ENCODE measurements at places on chromosomes 13 and 19. TPM values are rescaled to one million over a fixed set of nuclear protein-coding genes. Genes with fewer than 3 reads are reported as not detected.
A peak's percentile ranks its signal among the peaks of the same experiment; 100 is the strongest.

- no peak for DNase-seq
Measured at GRCh38 chr13:20942938-20943559, 40.5 kb upstream of the XPO4 start.

DNA sequence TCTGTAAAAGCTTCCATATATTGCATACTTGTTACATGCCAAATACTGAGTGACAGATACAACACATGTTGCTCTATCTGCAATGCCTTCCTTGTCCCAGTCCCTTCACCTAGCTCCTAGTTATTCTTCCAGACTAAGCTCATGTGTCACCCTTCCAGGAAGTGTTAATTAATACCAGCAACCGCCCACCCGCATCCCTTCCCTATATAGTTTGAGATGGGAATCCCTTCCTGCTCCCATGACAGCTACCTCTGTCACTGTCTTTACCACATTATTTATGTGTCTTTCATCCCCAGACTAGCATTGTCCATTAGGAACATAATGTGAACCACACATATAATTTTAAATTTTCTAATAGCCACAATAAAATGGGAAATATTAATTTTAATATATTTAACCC lies 49.5 kb upstream of the FRY start:
- DNase-seq: no peak

FAM216B gene
- not detected for total RNA-seq

SIAH3 gene
- total RNA-seq: 0.51 TPM

DNA sequence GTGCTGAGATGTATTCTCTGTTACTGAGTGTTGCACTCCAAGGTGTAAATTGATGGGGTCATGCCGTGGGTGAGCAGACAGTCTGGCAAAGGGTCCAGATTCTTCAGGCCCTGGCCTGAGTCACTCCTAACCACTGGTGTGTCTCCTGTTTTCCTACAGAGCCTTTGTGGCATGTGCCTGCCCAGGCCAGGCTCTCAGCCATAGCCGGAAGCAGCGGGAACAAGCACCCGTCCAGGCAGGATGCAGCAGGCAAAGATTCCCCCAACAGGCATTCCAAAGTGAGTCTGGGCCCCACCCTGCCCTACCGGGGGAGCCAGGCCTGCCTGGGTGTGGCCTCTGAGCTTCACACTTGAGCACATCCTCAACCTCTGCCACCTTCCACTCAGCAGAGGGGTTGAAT lies 61.9 kb downstream of the DPF1 start:
- no peak for DNase-seq

FCGBP gene
- 2.5 TPM for total RNA-seq

- no peak for DNase-seq
Measured at GRCh38 chr13:112809332-112810315, 119.8 kb downstream of the ATP11A start.

DNA sequence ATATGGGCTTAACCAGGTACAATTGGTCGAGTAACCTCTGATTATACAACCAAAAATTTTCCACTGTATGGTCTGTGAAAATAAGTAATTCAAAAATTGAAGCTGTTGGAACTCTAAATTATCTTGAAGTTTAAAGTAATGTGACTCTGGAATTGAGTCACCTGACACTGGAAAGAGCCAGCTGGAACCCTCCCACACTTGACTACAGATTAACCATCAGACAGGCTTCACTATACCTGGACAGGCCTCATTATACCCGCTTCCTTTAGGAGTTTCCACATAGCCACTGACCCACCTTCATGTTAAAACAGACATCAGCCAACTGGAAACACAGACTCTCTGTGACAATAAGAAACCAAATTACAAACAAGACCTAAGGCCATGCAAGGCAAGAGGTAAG lies 1.3 kb downstream of the ZNF433 start:
- no peak for DNase-seq

DNA sequence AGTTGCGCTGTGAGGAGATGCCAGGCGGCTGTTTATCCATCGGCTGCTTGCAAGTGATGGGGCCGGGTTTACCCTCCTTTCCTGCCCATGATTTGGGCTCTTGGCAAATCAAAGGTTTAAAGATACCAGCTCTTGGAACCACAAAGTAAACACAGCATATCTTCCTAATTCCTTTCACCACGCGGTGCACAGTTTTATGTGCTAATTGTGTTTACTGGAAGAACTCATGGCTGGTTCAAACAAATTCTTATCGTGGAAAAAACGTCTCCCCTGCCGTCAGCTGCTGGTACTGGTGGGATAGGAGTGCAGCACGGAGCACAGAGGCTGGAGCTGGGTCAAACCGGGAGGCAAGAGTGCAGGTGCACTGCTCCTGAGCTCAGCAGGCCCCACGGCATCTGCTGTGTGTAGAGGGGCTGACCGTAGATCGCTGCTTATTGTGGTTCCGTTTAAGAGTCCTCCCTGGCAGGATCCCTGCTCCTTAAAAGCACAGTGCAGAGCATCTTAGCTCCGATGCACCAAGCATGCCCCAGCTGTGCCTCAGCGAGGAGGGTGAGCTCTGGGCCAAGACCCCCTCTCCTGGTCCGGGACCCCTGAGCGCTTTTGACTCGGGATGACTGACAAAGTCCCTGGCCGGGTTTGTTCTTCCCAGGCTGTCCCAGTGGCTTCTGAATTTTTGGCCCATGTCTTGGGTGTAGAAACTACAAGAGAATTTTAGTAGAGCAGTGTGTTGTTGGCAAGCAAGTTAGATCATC lies 51.3 kb upstream of the GAS6 start:
- DNase-seq: peak; percentile 34

DNA sequence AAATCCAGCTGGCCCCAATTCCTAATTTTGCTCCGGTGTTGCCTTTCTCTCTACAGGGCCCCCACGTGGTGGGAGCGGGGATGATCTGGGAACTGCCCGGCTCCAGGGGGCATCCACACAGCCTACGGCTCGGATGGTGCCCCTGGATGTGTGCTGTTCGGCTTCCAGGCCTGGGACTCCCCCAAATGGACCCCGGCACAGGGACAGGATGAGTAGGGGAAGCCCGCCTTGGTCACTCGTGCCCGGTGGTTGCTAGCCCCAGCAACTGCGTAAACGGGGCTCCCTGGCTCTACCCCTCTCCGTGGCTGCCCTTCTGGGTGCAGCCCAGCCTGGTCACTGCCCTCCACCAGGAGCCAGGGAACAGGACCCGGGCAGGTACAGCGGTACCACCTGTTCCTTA lies 111.5 kb downstream of the TEX26 start:
- no peak for DNase-seq

GRCh38 chr13:39016787-39017186 lies 21.1 kb downstream of the PROSER1 start:
- no peak for DNase-seq

LRRC63 gene
- total RNA-seq: 0.38 TPM

SIGLEC5 gene
- total RNA-seq: not detected

CEACAM19 gene
- total RNA-seq: 11.0 TPM

- no peak for DNase-seq
Measured at GRCh38 chr19:18763674-18764590, 27.2 kb downstream of the COMP start.

DNA sequence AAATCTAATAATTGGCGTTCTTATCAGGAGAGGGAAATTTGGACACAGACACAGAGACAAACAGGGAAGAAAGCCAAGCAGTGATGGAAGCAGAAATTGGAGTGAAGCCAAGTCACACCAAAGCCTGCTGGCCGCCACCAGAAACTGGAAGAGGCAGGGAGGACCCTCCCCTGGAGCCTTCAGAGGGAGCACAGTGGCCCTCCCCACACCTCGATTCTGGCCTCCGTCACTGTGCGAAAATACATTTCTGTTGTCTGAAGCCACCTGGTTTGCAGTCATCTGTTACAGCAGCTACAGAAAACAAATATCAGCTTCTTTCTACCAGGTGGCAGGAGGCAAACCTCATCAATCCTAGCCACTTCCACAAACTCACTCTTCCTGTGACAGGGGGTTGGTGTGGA lies 8.3 kb upstream of the TLE6 start:
- peak; percentile 45 for DNase-seq

- no peak for DNase-seq
Measured at GRCh38 chr13:20394506-20394905, 131.2 kb downstream of the CRYL1 start.

DNA sequence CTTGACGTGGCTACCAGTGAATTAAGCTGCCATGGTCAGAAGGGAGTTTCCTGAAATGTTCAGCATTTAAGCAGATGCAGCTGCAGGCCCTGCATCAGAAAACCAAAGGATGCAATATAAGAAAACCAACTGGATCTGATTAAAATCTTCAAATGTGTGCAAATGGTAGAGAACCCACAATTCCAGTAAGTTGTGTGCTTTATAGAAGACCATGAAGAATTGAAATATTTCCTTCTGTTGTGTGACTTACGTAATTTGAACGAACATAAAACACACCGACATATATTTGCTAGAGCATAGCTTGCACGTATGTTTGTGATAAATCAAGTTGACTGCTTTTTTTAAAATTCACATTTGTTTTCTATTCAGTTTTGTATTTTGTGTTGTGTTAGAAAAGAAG lies 191.4 kb downstream of the COL4A1 start:
- no peak for DNase-seq

NTN5 gene
- 7.3 TPM for total RNA-seq

GRCh38 chr19:38892841-38893240 lies 6.6 kb downstream of the SIRT2 start:
- DNase-seq: no peak
